Activated CD8-positive, alpha-beta memory T cell treated with anti-CD3 and anti-CD28 coated beads for 4 hours (primary cell): ENCODE measurements at places on chromosomes 3 and 15.

DNA sequence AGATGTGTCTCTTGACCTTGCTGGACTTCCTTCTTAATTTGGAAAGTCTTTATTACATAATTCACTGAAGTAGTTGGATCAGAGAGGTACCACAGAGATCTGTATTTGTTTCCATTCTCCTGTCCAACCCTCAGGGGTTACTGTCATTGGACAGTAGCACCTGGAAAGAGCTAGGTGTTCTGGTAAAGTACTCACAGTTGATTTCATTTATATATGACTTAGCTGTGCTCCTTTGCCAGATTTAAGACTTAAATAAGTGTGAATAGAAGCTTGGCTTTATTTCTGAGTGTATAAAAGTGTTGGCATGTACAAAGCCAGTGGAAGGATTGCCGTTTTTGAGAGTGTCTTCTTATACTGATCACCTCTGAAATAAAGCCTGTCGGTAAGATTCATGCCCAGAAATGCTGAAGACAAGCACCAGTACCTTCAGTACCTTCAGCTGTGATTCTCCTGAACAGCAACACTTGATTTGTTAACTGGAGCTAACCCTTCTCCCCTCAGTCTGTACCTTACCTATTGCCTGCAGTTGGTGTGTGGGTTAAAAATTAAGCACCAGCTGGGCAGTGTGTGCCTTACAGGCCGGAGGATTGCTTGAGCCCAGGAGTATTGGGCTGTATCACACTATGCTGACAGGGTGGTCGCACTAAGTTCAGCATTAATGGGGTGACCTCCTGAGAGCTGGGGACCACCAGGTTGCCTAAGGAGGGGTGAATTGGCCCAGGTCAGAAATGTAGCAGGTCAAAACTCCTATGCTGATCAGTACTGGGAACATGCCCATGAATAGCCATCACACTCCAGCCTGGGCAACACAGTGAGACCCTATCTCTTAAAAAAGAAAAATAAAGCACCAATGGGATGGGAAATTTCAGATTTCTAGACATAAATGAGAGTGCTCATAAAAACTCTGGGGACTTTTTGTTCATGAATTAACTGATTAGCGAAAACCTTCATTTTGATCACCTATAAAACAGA is 197.7 kb downstream of the FNDC3B start:
- DNase-seq = no peak

DNA sequence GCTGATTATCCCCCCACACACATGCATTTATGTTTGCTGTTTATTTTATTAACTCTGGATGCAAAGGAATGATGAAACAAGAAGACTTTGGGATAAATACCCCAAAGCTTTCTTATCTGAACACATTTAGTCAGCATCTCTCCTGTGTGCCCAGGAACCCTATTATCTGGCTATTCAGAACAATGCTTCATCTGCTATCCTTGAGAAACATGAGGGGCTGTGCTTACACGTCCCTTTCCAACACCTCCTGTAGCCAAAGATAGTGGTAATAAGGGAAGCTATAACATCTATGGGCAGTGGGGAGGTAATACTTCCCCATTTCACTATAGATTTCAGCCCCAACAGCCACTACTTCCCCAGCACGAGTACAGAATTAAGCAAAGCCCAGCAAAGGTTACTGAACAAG is 94.7 kb downstream of the SSR3 start:
- no peak for DNase-seq

DNA sequence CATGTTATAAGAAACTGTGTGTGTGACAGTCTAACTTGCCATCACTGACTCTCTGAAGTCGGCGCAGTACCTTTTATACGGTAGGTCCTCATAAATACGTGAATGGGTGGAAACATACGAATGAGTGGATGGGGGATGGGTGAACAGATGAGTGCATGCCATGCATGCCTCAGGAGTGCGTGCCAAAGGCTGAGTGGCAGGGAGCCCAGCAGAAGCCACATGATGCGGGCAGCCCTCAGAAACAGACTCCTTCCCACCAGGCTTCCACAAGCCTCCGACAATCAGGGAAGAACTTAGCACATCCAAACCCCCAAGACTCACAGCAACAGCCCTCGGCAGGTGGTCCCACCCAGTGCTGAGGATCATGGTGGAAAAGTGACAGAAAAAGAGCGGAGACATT is 16.7 kb downstream of the HCN4 start:
- no peak for DNase-seq

GRCh38 chr3:101169516-101169915 is 150.9 kb downstream of the IMPG2 start:
- DNase-seq = no peak

DNA sequence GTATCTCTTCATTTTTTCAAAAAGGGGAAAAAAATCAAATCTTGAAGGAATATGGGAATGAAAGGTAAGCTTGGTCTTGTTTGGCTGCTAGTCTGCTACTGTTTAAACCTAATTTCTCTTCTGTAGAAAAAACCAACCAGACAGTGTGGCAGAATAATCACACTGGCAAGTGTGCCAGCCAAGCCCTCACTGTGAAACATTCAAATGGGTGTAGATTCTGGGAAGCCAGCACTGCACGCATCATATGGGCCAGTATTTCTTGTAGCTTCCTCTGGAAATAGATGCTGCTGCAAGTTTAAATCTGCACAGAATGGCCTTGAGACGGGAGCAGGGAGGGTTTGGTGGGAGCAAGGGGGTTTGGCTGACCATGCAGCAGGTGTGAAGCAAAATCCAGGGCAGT is 62.1 kb downstream of the POMGNT2 start:
- DNase-seq = no peak

DNA sequence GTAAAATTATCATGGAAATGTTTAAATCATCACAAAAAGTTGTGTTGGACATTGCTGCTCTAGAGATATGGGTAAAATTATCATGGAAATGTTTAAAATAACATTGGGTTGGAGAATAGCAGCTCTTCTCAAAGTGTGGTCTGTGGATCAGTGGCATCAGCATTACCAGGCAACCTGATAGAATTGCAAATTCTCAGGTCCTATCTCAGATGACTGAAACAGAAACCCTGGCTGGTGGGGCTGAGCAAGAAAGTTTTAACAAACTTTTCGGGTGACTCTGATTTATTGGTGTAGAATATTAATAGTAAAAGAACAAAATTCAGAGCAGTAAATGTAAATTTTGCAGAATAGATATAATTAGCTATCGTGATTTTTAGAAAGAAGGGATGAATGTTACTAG is 28.9 kb downstream of the NXPE3 start:
- no peak for DNase-seq

GRCh38 chr3:52054661-52055511 is 1.5 kb downstream of the DUSP7 start:
- DNase-seq = no peak

DNA sequence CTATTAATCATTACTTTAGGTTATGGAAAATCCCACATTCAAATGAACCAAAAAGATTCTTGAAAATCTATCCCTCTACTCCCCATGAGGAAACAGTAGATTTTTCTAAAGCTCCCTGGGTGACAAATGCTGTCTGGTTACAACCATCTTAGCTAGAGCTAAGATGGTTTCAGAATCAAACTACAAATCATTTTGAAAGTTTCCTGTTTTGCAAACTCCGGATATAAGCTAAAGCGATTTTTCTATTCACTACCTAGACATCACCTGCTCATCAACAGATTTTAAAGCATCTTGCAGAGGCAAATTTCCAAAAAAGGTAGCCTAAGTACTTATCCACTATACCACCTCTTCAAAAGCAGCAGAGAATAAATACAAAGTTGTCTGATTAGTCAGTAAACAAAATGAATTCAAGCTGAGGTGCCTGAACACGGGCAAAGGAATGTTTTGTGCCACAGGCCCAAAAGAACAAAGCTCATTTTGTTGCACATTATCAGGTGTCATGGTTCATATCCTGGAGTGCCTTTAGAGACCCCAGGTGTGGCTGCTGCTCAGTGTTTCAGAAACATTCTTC is 204.9 kb downstream of the TNIK start:
- DNase-seq = no peak

DNA sequence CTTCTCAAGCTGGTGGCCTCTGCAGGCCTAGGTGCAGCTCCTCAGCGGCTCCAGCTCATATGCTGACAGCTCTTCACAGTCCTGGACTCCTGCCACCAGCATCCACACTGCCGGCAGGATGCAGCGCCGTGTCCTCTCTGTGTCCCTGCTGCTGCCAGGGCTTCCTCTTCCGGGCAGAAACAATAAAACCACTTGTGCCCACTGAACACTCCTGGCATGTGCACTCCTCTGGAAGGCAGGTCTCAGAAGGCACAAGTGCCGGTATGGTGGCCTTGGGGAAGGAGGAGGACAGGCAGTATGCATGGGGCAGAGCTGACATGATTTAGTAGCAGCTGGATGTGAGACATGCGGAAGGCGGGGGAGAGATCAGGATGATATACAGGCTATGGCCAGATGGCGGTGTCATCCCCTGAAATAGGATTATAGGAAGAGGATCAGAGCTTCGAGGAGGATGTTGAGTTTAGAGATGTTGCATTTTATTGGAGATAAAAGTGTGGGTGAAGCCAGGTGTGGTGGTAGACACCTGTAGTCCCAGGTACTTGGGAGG is 7.5 kb upstream of the MAN2A2 start:
- DNase-seq = no peak

DNA sequence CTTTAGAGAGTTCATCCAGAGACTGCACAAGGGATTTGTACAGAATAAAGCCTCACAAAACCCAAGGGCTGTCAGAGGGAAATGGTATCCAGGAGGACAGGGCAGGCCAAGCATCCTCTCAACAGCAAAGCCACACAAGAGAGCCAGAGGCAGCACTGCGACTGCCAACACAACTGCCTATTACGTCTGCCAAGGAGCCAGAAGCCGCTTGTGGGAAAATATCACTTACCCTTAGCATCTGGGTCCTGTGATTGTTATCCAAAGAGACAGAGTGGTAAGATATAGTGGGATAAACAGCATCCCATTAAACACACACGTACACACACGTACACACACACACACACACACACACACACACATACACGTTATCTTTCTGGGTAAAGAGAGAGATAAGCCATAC is 618.3 kb upstream of the AGTR1 start:
- no peak for DNase-seq

DNA sequence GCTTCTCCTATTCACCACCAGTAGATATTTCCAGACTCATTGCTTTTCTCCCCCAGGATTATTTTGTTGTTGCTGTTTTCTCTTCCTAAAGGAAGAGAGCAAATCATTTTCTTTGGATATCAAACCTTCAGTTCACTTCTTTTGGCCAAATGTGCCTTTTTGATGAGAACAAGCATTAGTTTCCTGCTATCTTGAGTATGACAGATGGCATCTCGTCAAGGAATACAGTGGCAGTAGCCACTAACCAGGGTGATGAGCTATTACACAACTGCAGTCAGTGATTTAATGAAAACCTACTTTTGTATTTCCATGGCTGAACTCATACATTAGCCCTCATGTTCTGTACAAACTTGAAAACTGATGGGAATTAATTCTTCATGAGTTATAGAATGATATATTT is 354.6 kb downstream of the CADM2 start:
- no peak for DNase-seq

DNA sequence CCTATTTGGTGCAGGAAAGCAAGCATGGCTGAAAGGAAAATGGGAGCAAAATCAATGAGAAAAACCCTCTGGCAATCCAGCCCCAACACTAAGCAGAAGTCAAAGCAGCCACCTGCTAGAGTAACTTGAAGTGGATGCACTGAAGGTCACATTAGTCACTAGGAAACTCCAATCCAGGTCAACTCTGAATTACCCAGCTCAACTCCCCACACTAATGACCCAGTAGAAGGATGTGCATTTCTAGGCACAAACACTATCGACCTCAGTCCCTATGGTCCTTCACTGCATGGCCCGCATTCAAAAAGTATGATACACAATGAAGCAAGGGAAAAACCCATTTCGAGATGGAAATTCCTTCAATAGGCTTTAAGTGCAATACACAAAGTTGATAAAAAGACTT is 80.6 kb downstream of the RAD18 start:
- DNase-seq = no peak
